ENCODE measurements at places on chromosomes 1 and 21.

DNA sequence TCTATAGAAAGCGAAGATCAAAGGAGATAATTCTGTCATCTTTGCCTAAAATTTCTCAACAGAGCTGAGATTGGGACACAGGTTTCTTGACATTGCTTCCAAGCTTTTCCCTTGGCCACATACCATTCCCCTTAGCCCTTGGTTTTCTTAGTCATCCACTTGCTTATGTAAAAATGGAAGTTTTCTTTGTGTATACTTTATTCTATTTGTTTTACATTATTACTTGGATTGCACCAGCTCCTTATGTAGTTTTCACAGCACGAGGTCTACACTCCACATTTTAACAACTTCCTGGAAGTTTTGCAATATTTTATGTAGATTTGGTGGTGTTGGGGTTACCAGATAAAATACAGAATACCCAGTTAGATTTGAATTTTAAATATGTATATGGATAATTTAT, 129.8 kb downstream of the PLA2G4A start:
- no peaks in the 10 kb centered on the region for H3K27me3 ChIP-seq
- no peaks in the 10 kb centered on the region for H3K4me1 ChIP-seq
- DNase-seq: no peak
- no peak overlapping the region for H3K27ac ChIP-seq

- peaks cover 23% of the 10 kb centered on the region for H3K4me1 ChIP-seq
- no peaks in the 10 kb centered on the region for H3K27me3 ChIP-seq
- H3K36me3 ChIP-seq: peaks cover 8% of the 10 kb centered on the region
- peak overlapping the region; percentile 13 for H3K4me3 ChIP-seq
Observed at GRCh38 chr1:243495442-243496186, 239.8 kb downstream of the SDCCAG8 start.

- no peaks in the 10 kb centered on the region for H3K27me3 ChIP-seq
- peak; percentile 54 for DNase-seq
- H3K4me1 ChIP-seq: peaks cover 66% of the 10 kb centered on the region
- no peaks in the 10 kb centered on the region for H3K36me3 ChIP-seq
- H3K27ac ChIP-seq: peak overlapping the region; percentile 96
Observed at GRCh38 chr1:41241354-41241748, 755 bp downstream of the SCMH1 start.

DNA sequence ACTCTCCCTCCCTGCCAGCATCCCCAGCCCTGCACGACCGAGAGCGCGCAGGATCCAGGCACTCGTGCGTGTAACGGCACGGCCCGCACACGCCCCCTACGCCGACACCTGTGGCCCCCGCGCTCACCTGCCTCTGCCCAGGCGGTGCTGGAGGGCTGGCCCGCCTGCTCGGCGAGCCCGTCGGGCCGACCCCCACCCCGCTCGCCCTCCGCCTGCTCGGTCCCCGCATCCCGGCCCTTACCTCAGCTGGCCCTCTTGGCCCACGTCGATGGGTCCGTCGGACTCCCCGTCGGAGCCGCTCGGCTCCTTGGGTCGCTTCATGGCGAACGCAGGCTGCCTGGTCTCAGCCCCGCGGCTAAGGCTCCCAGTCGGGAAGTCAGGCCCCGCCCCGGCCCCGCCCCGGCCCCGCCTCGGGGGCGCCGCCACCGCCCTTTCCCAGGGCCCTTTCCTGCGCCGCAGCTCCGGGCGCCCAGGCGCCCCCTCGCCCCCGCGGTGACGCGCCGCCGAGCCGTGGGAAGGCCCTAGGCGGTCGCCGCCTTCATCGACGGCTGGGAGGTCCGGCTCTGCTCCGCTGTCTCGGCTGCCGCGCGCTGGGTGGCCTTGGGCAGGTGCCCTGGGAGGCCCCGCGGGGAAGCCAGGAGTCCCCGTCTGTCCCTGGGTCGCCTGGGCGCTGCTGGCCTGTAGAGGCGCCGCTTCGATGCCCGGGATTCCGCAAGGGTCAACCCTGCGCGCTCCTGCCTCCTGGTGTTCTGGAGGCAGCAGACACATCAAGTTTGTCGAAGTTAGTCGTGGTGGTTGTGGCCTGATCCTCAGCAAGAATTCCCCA, at the start of gene HEYL:
TSS of gene HEYL (minus strand) at position 339 of the 826 bp plus-strand sequence. CDS start at position 321, 18 bp downstream.
- peak within 1 kb of the TSS; percentile 76 for H3K4me3 ChIP-seq
- H3K4me1 ChIP-seq: peaks cover 43% of the 10 kb centered on the region

DNA sequence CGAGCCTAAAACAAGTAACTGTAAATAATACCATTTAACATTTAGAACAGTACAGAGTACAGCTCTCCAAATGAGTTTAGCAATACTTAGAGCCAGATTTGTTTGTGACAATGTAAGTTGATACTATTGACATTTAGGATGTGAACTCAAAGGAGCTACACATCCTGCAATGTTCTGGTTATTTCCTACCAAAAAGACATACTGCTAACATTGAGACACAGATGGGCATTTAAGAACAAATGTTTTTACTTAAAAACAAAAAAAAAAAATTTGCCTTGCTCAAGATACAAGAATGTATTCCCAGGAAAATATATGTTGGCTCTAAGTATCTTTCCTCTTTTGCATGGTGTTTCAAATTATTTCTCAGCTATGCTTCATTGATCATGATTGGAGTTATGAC, 1464.8 kb upstream of the PRMT6 start:
- no peak for DNase-seq
- H3K27ac ChIP-seq: no peak overlapping the region
- no peaks in the 10 kb centered on the region for H3K36me3 ChIP-seq
- no peak overlapping the region for H3K4me3 ChIP-seq

All from left ventricle myocardium inferior (tissue), 1 donor.